ENCODE measurements at places on chromosomes 5 and 9.

DNA sequence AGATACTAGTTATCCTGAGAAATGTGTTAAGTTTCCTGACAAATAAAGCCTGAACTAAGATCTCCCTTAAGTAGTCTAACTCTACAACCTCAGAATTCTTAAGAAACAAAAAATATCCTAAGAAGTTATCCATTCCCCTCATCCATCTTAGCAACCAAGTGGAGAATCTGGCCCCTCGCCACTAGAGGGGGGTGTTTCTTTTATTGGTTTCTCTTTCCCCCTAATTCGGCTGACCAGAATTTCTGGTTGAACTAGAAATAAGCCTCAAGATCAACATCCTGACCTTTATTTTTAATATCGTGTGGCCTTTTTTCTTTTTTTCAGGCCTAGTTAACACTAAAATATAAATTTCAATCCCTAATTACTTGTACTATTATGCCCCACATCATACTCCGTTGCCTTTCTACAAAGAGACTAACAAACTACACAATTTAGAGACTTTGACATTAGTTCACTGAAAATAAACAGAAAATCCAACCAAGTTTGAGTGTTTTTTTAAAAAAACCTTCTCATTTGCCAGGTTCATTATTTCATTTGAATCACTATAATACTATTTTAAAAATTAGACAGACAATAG, 14.3 kb upstream of the NR4A3 start:
- DNase-seq: peak; percentile 75

GRCh38 chr9:91120200-91120599, 241.5 kb downstream of the AUH start:
- DNase-seq: no peak

DNA sequence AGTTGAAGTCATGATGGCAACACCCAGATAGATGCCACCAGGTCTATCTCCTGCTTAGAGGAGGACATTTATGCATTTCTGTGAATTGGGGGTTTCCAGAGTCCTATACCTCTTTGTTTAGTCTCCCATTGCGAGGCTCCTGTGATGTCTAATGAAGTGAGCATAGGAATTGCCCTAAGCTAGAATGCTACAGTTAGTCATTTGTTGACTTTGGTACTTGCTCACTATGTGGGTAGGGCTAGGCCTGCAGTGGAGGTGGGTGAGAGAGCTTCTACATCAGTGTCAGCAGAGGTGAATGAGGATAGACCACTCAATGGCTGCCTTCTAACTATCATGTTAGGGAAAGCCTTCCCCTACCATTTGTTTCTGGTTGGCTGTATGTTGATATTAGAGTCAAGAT, 173.3 kb upstream of the POC5 start:
- DNase-seq: no peak

DNA sequence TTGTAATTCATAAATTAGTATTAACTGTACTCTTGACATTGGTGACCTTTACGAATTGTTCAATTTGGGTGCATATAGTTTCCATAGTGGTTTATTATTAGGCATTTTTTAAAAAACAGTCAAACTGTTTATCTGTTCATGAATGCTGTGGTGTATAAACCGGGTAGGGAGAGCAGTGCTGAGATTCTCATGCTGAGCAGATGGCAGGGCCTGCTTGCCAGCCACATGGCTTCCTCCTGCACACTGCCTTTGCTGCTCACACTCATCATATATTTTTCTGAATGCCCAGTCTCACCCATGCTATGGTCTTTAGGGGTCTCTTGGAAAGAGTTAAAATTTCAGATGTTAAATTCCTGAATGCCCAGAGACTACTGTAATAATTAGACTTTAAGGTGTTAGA, 40.8 kb downstream of the NNT start:
- no peak for DNase-seq

GRCh38 chr5:115487168-115487567, 57.4 kb downstream of the FEM1C start:
- no peak for DNase-seq

GRCh38 chr5:124951105-124951504, 204.7 kb upstream of the ZNF608 start:
- no peak for DNase-seq

DNA sequence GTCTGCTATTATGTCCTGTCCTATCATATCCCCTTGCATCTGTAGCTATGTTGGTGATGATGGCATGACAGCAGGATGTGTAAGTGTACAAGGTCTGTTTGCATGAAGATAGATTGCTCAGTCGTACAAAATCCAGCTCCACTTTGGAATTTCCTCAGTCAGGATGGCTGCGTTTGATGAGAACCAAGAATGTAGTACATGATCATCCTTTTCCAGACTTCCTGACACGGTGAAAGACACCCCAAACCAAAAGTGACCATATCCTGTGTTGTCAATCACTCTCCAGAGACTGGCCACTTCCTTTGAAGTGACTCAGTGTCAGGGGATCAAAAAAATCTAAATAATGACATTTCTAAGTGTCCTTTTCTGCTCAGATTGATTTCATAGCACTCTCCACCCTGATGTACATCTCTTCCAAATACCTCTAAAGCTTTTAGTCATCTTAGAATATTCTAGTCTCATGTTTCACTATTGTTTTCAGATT, 213.4 kb downstream of the PLK2 start:
- no peak for DNase-seq

DNA sequence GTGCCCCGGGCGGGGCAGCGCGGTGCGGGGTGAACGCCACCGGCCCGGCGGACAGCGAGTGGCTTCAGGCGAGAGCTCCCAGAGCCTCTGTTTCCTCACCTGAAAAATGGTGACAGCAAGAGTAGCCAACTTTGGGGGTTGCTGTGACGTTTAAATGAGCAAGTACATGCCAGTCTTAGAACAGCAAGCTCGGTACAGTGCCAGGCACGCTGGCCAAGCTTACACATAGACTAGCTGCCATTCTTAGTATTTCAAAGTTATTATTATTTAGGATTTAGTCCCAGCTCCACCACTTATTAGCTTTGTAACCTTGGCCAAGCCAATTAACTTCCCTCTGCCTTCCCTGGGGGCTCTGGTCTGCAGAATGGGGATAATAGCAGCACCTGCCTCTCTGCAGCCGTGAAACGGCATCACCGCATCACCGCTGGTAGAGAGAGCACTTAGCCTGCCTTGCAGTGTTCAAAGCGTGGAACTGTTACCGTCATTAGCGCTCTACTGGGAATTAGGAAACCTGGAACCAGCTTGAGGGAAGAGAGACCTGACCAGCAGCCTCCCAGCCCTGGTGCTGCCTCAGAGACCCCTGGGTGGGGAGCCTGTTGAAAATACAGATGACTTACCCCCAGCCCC, at the start of gene C9orf50:
Gene C9orf50, minus strand, starts transcription at position 433 of the 627 bp plus-strand sequence. CDS start 527 bp downstream, outside the sequence.
- no peak for DNase-seq

DNA sequence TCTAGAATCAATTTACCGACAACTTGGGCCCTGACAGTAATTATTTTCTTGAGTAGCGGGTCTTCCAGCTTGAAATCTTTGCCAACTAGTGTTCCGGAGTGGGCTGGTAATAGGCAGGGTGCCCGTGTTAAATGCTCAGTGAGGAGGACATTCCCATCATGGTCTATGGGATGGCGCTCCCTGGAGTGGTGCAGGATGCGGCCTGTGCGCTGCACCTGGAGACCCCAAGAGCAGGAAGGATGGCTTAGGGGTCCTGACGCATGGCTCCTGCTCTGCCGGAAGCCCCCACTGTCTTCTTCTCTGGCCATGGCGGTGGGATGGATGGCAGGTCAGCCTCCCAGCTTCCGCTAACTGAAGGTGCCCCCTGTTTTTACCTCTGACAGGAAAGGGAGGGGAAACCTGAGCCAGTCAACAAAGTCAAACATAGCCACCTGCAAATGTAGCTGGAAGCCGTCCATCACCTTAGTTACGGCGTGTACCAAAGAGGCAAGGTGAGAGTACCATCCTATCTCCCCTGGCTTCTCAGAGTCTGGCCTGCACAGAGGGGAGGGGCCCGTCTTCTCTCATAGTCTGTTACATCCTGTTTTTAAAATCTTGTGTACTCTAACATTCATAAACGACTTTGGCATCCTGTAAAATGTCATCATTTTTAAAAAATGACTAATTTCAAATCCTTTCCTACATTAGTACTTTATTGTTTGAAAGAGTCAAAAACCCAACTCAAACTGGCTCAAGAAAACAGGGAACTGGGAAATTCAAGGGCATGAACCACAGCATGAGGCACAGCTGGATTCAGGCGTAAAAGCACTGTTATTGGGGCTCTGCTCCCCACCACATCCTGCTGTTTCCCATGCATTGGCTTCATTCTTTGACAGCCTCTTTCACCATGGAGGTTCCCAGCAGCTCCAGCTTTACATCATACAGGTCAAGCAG, 28.5 kb upstream of the UNC5A start:
- no peak for DNase-seq

DNA sequence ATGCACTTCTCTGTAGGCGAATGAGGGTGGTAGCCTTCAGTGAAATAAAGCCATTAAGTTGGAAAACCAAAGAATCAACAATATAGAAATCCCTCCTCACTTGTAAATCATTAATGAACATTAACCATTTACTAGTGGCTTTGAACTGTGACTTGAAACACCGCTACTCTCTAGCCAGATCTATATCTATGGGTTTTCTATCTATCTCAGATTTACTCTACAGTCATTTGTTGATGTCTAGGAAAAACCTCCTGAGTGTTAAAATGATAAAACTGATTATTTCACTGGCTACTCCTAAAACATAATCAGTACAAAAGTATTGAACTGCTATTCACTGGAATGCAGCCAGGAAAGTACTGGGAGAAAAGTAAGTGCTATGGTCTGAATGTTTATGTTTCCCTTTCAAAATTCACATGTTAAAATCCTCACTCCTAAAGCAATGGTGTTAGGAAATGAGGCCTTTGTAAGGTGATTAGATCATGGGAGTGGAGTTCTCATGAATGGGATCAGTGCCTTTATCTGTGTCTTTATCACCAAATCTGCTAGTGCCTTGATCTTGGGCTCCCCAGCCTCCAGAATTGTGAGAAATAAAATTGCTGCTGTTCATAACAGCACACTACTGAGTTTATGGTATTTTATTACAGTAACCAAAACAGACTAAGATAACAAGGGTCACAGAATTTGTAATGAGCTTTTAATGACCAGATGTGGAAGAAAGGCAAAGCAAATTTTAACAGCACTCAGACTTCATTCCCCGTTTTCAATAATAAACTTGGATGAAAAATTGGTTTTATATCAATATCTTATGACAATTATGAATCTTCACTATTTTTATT, 8.6 kb upstream of the OXCT1 start:
- DNase-seq: no peak

- no peak for DNase-seq
Measured at GRCh38 chr9:71980266-71981190, 69.1 kb downstream of the C9orf85 start.

DNA sequence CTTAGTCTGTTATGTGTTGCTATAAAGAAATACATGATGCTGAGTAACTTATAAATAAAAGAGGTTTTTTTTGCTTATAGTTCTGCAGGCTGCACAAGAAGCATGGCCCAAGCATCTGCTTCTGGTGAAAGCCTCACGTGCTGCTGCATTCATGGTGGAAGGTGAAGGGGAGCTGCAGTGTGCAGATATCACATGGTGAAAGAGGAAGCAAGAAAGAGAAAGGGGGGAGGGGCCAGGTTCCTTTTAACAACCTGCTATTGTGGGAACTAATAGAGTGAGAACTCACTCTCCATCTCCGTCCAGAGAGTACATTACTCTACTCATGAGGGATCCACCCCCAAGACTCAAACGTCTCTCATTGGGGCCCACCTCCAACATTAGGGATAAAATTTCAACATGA, 12.5 kb upstream of the PARP8 start:
- no peak for DNase-seq

DNA sequence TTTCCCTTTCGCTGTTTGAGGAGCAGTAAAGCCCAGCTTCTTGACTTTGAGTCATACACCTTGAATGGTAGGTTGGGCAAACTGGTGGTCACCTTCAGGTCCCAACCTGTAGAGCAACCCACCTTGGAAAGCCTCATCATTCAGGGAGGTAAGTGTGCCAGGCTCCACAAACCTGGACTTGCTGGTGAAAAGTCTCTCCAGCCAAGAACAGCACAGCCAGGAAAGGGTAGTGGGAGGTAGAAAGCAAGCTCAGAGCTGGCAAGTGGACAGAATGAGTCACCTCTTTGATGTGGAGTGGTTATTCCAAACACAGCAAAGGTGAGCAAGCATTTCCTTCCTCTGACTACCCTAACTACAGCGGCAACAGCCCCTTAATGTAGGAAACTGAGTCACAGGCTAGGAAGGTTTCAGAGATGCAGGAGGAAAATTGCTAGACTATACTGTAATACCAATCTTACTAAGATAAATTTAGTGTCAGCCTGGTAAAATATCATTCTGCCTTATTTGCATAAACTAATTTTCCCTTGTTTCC, 117.5 kb upstream of the MTAP start:
- peak; percentile 22 for DNase-seq

GRCh38 chr9:86322973-86323644, 31.1 kb downstream of the TUT7 start:
- no peak for DNase-seq

- DNase-seq: no peak
Measured at GRCh38 chr5:149156435-149157083, 15.3 kb downstream of the ABLIM3 start.

- DNase-seq: no peak
Measured at GRCh38 chr5:57889558-57889957, 406.9 kb upstream of the ACTBL2 start.

DNA sequence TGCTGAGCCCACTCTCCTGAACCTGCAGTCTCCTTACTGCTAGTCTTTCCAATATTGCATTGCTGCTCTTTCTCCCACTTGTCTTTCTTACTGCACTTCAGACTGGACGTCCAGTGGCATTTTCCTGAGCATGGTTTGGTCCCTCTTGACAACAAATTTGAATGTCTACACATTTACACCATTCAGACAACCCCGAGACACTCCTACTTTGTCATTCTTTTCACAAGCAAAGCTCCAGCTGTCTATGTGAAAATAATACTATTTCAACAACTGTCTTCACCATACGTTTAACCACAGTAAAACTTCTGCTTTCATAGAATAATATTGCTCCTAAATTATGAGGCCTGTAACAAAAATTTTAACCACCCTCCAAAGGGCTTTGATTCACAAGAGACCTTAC, 10.4 kb upstream of the APTX start:
- DNase-seq: no peak

- no peak for DNase-seq
Measured at GRCh38 chr9:38192731-38193265, 123.8 kb upstream of the SHB start.

- no peak for DNase-seq
Measured at GRCh38 chr5:92979716-92980115, 601.3 kb downstream of the NR2F1-AS1 start.

GRCh38 chr5:10343486-10343885, 10.0 kb upstream of the MARCHF6 start:
- no peak for DNase-seq

DNA sequence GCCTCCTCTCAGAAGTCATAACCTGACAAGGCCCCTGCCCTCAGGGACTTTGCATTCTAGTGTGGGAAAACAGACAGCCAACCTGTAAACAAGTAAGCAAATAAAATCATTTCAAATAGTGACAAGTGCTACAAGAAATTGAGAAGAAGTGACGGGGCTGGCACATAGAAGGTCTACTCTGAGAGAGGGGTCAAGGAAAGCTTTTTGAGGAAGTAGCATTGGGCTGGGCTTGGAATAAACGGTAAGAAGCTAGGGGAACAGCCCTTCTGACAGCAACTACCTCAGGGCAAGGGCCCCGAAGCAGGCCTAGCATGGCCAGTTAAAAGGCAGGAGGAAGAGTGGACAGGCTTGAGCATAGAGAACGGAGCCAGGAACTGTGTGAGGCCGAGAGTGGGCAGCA, 4.8 kb upstream of the SLC2A8 start:
- DNase-seq: no peak

- no peak for DNase-seq
Measured at GRCh38 chr9:9750719-9751118, 862.1 kb downstream of the PTPRD start.

GRCh38 chr5:142833517-142834449, 63.6 kb downstream of the ARHGAP26 start:
- DNase-seq: no peak

Measured in CD4-positive, alpha-beta T cell treated with Interleukin-17A for 4 hours (primary cell).